Sigmoid colon (tissue), 7 donors: ENCODE measurements at places on chromosomes 12 and 14.

GRCh38 chr14:23562822-23563472 is 4.6 kb downstream of the AP1G2 start:
- H3K27ac ChIP-seq: no peak overlapping the region
- no peaks in the 10 kb centered on the region for H3K27me3 ChIP-seq
- no peak overlapping the region for H3K4me3 ChIP-seq
- H3K4me1 ChIP-seq: peaks cover 16% of the 10 kb centered on the region
- peak; percentile 74 for DNase-seq

DNA sequence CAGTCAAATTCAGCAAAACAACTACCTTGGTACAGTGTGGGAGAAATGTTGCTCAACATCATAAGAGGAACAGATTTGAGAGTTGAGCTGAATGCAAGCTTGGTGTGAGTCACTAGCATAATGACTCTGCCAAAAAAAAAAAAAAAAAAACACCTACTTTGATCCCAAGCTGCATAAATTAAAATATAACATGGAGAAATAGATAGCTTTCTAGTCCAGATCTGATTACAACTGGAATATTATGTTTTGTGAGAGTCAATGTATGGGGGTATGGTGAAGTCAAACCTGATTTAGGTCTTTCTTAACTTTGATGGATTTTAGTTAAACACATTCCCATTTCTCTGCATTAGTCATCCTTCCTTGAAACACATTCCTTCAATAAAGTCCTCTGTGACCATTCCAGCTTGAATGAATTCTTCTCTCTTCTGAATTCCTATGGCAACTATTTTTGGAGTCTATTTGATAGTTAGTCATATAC is 188.1 kb downstream of the SLC5A8 start:
- no peaks in the 10 kb centered on the region for H3K27me3 ChIP-seq
- DNase-seq: no peak
- no peak overlapping the region for H3K4me3 ChIP-seq
- no peaks in the 10 kb centered on the region for H3K36me3 ChIP-seq
- no peaks in the 10 kb centered on the region for H3K4me1 ChIP-seq
- no peak overlapping the region for H3K27ac ChIP-seq

DNA sequence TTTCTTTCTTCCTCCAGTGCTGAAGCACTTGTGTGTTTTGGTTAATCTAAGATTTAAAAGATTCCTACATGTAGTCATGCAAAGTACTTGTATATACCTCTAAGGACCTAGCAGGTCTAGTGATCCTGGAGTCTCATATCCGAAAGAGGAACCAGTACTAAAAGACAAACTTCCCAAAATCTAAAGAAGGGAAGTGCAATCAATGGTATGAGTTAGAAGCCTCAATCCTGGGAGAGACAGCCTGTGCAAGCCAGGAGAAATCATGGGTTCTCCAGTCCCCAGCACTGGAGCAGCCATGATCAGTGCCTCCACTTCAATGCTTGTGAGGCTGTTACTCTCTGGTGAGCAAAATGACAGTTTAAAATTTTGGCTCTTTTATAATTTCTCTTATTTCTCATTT is 277.4 kb downstream of the DAD1 start:
- no peak overlapping the region for H3K4me3 ChIP-seq
- no peaks in the 10 kb centered on the region for H3K4me1 ChIP-seq
- DNase-seq: no peak
- H3K27me3 ChIP-seq: no peaks in the 10 kb centered on the region
- no peak overlapping the region for H3K27ac ChIP-seq

DNA sequence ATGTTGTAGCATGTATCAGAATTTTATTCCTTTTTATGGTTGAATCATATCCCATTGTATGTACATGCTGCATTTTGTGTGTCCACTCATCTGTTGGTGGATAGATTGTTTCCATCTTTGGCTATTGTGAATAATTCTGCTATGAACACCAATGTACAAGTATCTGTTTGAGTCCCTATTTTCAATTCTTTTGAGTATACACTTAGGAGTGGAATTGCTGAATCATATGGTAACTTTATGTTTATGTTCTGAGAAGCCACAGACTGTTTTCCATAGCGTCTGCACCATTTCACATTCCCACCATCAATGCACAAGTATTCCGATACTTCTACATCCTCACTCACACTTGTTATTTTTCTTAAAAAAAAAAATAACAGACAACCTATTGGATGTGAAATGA is 91.5 kb downstream of the ARF6 start:
- no peak overlapping the region for H3K27ac ChIP-seq
- H3K27me3 ChIP-seq: no peaks in the 10 kb centered on the region
- peaks cover 12% of the 10 kb centered on the region for H3K4me1 ChIP-seq

GRCh38 chr14:92546347-92547053 is 32.9 kb downstream of the RIN3 start:
- no peak overlapping the region for H3K4me3 ChIP-seq
- no peak overlapping the region for H3K27ac ChIP-seq
- H3K4me1 ChIP-seq: no peaks in the 10 kb centered on the region
- H3K27me3 ChIP-seq: no peaks in the 10 kb centered on the region
- no peak for DNase-seq

DNA sequence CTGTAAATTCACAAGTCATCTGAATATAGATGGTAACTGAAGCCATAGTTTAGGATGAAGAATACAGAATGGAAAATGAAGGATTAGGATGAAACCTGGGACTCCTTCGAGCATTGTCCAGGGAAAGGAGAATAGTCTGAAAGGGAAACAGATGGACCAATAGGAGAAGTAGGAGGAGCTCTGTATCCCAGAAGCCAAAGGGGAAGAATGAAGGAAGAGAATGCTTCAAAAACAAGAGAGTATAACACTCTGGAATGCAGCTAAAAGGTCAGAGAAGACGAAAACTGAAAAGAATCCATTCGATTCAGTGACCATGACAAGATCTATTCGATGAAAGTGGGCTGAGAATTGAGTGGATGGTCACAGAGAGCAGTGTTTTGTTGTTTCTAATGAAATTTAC is 1.0 kb downstream of the GMFB start:
- H3K27me3 ChIP-seq: no peaks in the 10 kb centered on the region
- H3K27ac ChIP-seq: peak overlapping the region; percentile 94
- peak overlapping the region; percentile 73 for H3K4me3 ChIP-seq
- no peak for DNase-seq

- H3K36me3 ChIP-seq: no peaks in the 10 kb centered on the region
- H3K27me3 ChIP-seq: no peaks in the 10 kb centered on the region
- H3K4me3 ChIP-seq: no peak overlapping the region
- DNase-seq: no peak
- H3K27ac ChIP-seq: no peak overlapping the region
Observed at GRCh38 chr12:107486140-107486892, 199.3 kb upstream of the PWP1 start.

GRCh38 chr12:102329883-102330282 is 132.2 kb upstream of the PMCH start:
- DNase-seq: no peak
- H3K27me3 ChIP-seq: no peaks in the 10 kb centered on the region
- no peaks in the 10 kb centered on the region for H3K36me3 ChIP-seq

DNA sequence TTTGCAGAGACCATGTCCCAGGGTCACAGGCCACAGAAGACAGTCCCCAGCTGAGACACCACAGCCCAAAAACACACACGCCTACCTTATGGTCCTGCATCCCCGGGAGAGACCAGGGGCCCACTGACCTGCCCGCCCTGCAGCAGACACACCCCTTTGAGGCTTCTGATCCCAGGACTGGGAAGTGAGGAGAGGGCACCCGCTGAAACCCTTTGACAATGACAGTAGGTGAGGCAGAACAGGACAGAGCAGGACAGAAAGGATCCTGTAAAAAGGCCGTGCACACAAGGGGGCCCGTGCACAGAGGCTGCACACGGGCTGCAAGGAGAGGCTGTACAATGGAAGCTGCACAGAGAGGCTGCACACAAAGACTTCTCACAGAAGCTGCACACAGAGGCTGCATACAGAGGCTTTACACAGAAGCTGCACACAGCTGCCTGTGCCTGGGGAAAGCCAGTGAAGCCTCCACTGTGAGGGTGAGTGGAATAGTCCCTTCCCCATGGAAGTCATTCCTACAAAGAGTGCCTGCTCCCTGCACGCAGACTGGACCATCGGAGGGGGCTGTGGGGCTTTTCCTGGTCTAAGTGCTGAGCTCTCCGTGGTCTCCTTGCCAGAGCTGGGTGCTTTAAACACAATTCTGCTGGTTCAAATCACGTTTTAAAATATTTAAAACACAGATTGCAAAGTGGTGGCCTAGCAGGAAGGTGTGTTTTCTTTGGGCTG is 16.6 kb upstream of the SFSWAP start:
- DNase-seq: no peak
- H3K4me3 ChIP-seq: no peak overlapping the region
- H3K27me3 ChIP-seq: no peaks in the 10 kb centered on the region
- H3K36me3 ChIP-seq: no peaks in the 10 kb centered on the region

- H3K27me3 ChIP-seq: no peaks in the 10 kb centered on the region
- DNase-seq: peak; percentile 64
- H3K36me3 ChIP-seq: no peaks in the 10 kb centered on the region
- H3K4me1 ChIP-seq: peaks cover 71% of the 10 kb centered on the region
- no peak overlapping the region for H3K4me3 ChIP-seq
Observed at GRCh38 chr12:2374092-2374906, 321.5 kb downstream of the CACNA1C start.

DNA sequence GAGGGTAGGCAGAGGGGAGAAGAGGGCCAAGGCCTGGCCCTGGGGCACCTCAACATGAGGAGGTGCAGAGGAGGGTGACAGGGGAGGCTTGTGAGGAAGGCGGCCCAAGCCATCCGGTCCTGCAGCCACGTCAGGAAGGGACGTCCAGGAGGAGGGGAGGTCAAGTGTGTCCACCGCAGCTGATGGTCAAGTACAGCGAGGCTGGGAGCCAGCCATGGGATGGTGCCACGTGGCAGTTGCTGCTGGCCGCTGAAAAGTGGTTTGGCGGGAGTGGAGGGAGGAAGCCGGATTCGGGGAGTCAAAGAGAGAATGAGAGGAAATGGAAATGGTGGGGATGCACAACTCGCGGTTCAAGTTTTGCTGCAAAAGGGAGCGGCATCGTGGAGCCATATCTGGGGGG is 41.2 kb downstream of the PRIMA1 start:
- H3K27me3 ChIP-seq: no peaks in the 10 kb centered on the region
- peak overlapping the region; percentile 41 for H3K27ac ChIP-seq
- H3K4me1 ChIP-seq: no peaks in the 10 kb centered on the region

DNA sequence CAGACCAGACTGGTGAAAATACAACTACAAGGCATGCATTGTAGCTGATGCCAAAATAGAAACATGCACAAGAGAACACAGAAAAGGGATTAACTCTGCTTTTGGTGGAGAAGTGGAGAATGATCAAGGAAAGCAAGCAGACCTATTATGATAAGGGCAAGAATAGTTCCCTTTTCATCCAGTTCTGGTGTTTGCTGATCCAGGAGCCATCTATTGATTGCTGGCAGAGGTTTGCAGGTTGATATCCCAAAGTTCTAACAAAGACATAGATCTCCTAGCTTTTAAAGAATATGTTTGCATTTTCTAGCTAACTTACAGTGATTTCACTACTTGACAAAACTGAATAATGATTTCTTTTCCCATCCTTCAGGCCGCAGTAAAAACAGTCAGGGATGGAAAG is 166.2 kb upstream of the CDKN3 start:
- H3K4me3 ChIP-seq: no peak overlapping the region
- H3K27me3 ChIP-seq: no peaks in the 10 kb centered on the region
- H3K27ac ChIP-seq: no peak overlapping the region
- no peaks in the 10 kb centered on the region for H3K4me1 ChIP-seq
- no peaks in the 10 kb centered on the region for H3K36me3 ChIP-seq
- no peak for DNase-seq

GRCh38 chr12:120115692-120116440 is 687 bp downstream of the RAB35 start:
- H3K4me1 ChIP-seq: no peaks in the 10 kb centered on the region
- H3K27ac ChIP-seq: peak overlapping the region; percentile 97
- no peaks in the 10 kb centered on the region for H3K36me3 ChIP-seq
- no peaks in the 10 kb centered on the region for H3K27me3 ChIP-seq
- no peak for DNase-seq

GRCh38 chr12:93419388-93420034 is 22.2 kb downstream of the UBE2N start:
- H3K4me1 ChIP-seq: peaks cover 34% of the 10 kb centered on the region
- no peak overlapping the region for H3K4me3 ChIP-seq
- H3K27me3 ChIP-seq: no peaks in the 10 kb centered on the region
- no peaks in the 10 kb centered on the region for H3K36me3 ChIP-seq
- DNase-seq: no peak

DNA sequence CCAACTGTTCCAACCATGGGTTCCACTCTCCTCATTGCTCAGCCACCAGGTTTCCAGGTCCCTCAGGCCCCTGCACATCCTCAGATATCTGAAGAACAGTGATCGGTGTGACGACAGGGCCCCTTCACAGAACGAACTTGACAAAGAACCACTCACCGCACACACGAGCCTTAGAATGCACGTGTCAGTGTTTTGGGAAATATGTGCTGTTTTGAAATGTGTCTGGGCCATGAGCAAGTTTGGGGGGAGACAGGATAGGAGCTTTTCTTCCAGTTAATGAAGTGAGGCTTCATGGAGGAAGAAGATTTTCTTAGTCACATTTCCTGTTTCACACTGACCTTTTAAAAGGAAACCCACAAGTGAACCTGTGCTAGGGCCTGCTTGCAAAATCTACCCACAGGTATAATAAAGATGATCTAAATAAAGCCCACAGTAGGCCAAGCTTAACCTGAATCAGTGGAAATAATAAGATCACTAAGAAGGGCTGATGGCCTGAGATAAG is 58.6 kb downstream of the ZFP36L1 start:
- no peaks in the 10 kb centered on the region for H3K27me3 ChIP-seq
- no peak overlapping the region for H3K27ac ChIP-seq
- peaks cover 38% of the 10 kb centered on the region for H3K4me1 ChIP-seq
- H3K4me3 ChIP-seq: no peak overlapping the region

- no peaks in the 10 kb centered on the region for H3K36me3 ChIP-seq
Observed at GRCh38 chr14:34650786-34651584, 21.0 kb upstream of the SNX6 start.

DNA sequence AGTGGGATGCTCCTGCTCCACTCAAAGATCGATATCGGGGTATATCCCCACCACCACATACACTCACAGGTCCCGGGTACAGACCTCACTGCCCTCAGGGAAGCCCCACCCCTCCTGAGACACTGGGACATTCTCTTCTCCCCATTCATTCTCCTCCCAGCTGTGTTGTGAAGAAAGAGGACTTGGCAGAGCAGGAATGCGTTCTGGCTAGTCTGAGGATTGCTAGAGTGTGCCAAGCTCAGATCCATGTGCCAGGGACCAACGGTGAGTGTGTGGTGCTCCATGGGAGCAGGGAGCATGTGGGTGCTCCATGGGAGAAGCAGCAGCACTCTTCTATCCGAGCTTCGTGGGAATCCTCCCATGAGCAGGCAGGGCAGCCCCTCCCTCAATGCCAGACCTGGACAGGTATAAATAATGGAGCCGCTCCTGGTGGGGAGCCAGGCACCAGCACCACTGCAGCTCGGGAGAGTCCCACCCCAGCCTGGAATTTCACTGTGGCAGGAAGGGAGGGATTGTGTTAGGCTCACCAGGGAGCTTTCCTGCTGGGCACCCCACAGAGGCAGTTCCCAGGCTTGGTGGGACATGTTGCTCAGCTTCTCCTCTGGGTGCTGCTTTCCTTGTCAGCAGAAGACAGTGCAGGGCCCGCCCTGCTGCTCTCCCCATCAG is 2.3 kb upstream of the KRT5 start:
- peak; percentile 76 for DNase-seq
- H3K27me3 ChIP-seq: no peaks in the 10 kb centered on the region
